ENCODE measurements at places on chromosomes 11 and 22. TPM values are rescaled to one million over a fixed set of nuclear protein-coding genes. Genes with fewer than 3 reads are reported as not detected.

DNA sequence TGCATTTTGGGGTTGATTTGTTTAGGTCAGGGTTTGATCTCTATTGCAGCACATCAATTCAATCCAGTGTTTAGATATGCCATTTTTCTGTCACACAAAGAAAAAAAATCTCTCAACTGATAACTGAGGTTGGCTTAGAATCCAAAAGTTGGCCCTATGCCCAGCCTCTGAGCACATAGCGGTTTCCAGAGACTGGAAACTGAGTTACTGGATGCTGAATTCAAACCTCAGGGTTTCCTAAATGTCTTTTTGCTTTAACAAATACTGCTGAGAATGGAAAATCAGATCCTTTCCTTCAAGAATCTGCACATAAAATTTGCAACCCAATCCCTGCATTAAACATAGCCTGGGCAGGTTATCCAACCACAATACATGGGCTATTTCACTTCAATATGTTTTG lies 4.0 kb downstream of the P4HA3 start:
- DNase-seq = no peak
- no peak overlapping the region for H3K27ac ChIP-seq
- no peaks in the 10 kb centered on the region for H3K36me3 ChIP-seq
- H3K4me3 ChIP-seq = no peak overlapping the region
- H3K27me3 ChIP-seq = no peaks in the 10 kb centered on the region

DNA sequence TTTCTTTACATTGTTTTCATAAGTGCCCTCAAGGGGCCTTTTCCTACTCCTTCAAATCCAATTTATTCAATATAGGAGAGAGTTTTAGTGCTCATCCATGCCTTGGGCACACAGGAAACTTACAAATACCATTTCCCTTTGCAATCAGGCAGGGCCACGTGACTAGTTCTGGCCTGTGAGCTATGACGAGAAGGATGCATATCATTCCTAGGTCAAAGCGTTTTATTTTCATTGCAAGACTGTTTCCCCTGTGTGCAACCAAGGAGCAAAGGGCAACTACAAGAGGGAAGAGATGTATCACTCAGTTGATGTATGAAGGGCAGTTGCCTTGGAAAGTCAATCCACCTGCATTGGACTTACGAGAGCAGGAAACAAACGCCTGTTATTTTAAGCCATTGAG lies 1.9 kb upstream of the TRAF6 start:
- H3K4me1 ChIP-seq = peaks cover 5% of the 10 kb centered on the region
- no peaks in the 10 kb centered on the region for H3K27me3 ChIP-seq
- DNase-seq = no peak
- no peak overlapping the region for H3K4me3 ChIP-seq
- H3K27ac ChIP-seq = no peak overlapping the region

DNA sequence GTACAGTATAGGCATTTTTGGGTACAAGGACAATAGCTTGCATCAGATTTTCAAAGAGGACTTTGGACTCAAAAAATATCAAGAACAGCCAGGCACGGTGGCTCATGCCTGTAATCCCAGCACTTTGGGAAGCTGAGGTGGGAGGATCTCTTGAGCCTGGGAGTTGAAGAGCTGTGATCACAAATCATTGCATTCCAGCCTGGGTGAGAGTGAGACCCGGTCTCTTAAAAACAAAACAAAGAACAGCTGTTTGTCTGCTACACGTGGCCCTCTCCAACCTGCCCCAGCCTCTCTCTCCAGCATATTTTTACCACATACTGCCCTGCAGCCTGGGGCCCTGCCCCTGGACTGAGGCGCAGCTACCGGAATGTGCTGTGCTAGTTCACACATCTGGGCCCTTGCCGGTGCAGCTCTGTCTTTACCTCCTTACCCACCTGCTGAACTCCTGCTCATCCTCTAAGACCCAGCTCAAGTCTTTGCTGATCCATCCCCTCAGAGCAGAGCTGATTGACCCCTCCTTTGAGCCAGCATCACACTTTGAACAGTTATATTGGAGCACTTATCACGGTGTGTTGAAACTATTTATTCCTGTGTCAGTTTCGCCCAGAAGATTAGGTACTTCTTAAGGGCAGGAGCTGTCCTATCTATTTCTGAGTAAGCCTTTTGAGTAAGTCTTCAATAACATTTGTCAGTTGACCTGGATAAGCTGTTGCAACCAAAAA lies 29.4 kb downstream of the GRIK4 start:
- no peaks in the 10 kb centered on the region for H3K27me3 ChIP-seq
- H3K4me3 ChIP-seq = no peak overlapping the region
- no peaks in the 10 kb centered on the region for H3K36me3 ChIP-seq
- H3K27ac ChIP-seq = peak overlapping the region; percentile 65

DNA sequence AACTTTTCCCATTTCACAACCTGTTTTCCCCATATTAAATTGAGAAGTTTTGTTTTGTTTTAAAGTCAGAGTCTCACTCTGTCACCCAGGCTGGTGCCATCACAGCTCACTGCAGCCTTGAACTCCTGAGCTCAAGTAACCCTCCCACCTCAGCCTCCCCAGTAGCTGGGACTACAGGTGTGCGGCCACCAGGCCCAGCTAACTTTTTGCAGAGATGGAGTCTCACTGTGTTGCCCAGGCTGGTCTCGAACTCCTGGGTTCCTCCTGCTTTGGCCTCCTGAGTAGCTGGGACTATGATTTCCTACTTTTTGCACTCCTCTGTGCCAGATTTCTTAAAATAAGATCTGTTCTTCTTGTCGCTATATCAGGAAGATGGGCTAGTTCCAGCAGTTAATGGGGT lies 44.9 kb downstream of the GNB1L start:
- no peak for DNase-seq
- H3K36me3 ChIP-seq = no peaks in the 10 kb centered on the region
- H3K27me3 ChIP-seq = no peaks in the 10 kb centered on the region
- H3K4me1 ChIP-seq = no peaks in the 10 kb centered on the region
- H3K27ac ChIP-seq = no peak overlapping the region
- no peak overlapping the region for H3K4me3 ChIP-seq

GRCh38 chr22:29380032-29380781 lies 8.2 kb downstream of the AP1B1 start:
- no peak overlapping the region for H3K4me3 ChIP-seq
- peak overlapping the region; percentile 14 for H3K27ac ChIP-seq
- peaks cover 70% of the 10 kb centered on the region for H3K4me1 ChIP-seq
- DNase-seq = no peak
- peaks cover 1% of the 10 kb centered on the region for H3K36me3 ChIP-seq
- H3K27me3 ChIP-seq = no peaks in the 10 kb centered on the region

- peak overlapping the region; percentile 85 for H3K27ac ChIP-seq
- no peaks in the 10 kb centered on the region for H3K36me3 ChIP-seq
- DNase-seq = no peak
- H3K4me3 ChIP-seq = no peak overlapping the region
Observed at GRCh38 chr11:65816696-65817095, 17.1 kb upstream of the SNX32 start.

CASP5 gene
- total RNA-seq = 1.4 TPM

ARHGEF17 gene
- total RNA-seq = 78.1 TPM

DNA sequence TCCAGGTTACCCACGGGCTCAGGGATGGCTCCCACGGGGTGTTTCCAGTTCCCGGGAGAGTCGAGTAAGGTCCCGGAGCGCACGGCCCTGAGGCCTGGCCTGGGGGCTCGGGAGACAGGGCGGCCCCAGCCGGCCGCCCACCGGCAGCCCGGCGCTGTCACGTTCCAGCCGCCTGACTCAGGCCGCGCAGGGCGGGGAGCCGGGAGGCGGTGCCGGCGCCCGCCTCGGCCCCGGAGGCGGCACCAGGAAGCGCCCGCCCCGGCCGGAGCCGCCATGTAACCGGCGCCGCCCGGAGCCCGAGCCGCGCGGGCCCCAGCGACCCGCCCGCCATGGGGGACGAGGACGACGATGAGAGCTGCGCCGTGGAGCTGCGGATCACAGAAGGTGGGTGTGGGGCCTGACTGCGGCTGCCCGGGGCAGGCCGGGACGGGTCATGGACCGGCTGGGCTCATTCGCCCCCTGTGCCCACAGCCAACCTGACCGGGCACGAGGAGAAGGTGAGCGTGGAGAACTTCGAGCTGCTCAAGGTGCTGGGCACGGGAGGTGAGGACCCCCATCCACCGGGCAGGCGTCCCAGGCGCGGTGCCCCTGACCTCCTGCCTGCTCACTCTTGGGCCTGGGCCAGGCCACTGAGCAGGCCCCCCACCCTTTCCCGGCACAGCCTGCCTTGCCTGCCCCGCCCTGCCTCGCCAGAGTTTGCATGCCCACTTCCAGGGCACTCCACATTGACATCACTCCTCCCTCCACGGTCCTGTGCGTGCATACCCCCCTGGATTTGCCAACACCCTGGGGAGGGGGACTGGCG lies at the start of gene RPS6KA4:
Gene RPS6KA4 (plus strand): TSS at position 256 of the 805 bp plus-strand sequence. CDS start 74 bp downstream, at position 330.
- no peaks in the 10 kb centered on the region for H3K27me3 ChIP-seq
- DNase-seq = peak; percentile 65
- peak within 1 kb of the TSS; percentile 99 for H3K4me3 ChIP-seq
- peaks cover 46% of the 10 kb centered on the region for H3K4me1 ChIP-seq

DNA sequence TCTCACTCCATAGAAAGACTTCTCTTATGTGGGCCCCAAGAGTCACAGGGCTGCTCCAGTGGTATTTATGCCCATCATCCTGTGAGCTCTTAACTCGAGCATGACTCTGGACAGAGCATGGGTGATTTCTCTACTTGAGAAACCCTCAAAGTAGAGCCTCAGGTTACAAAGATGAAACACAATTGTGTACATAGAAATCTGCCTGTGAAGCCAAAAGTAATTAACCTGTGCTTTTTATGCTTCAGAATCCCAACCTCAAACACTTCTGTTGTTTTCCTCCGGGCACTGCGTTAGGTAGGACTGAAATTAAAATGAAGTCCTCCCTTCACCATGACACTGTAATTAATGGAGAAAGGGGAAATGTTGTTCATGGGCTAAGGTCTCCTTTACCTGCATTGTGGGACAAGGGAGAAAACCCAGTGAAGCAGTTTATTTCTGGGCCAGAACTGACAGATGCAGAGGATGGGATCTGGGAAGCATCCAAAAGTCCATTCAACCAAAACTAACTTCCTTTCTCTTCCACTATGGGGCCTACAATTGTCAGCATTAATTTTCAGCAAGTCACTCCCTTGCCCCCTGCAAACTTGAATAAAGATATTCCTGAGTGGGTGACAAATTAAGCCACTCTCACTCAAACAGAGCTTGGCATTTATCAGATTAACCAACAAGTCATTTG lies 24.1 kb upstream of the POU2AF1 start:
- no peak overlapping the region for H3K4me3 ChIP-seq
- no peaks in the 10 kb centered on the region for H3K27me3 ChIP-seq
- no peaks in the 10 kb centered on the region for H3K4me1 ChIP-seq
- H3K27ac ChIP-seq = no peak overlapping the region

DNA sequence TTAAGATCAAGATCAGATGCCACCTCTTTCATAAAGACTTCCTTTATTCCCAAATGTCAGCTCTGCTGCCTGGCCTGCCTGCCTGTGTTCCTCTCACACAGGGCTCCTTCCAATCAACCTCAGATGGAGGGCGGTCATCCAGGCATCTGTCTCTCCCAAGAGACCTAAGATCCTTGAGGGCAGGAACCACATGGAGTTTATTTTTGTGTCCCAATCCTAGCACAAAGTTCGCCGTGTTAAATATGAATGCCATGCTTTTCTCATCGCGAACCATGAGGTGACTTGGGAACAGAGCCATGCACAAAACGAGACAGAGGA lies 72.7 kb upstream of the ARFGAP3 start:
- H3K36me3 ChIP-seq = no peaks in the 10 kb centered on the region
- no peak overlapping the region for H3K4me3 ChIP-seq
- no peak for DNase-seq
- H3K27ac ChIP-seq = no peak overlapping the region
- H3K27me3 ChIP-seq = no peaks in the 10 kb centered on the region

MUC5AC gene
- total RNA-seq = 0.25 TPM

FAR1 gene
- 91.2 TPM for total RNA-seq

DNA sequence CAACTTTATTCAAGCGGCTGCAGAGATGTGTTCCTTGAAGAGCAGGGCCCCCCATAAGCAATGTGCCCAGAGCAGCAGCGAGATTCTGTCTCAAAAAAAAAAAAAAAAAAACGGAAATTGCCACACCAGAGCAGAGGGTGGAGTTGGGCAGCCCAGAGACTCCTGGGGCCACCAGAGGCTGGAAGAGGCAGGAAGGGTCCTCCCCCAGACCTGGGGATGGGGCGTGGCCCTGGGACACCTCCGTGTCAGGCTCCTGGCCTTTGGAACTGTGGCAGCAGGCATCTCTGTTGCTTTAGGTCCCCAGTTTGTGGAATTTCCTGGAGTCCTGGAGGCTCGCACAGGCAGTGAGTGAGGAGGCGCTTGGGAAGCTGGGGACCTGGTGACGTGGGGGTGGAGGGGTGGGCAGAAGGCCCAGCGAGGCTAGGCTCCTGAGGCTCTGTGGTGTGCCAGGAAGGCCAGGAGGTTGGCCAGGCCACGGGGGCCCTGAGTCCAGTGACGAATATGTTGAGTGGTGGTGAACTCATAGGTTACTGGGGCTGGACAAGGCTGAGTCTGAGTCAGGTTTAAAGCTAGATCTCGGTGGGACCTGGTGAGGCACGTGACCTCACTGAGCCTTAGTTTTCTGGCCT lies 735.6 kb downstream of the BRD1 start:
- no peaks in the 10 kb centered on the region for H3K4me1 ChIP-seq
- no peak overlapping the region for H3K4me3 ChIP-seq
- H3K36me3 ChIP-seq = no peaks in the 10 kb centered on the region
- H3K27me3 ChIP-seq = no peaks in the 10 kb centered on the region
- DNase-seq = peak; percentile 13

SYCE3 gene
- not detected for total RNA-seq

KCNE3 gene
- total RNA-seq = 48.1 TPM

GRCh38 chr11:21811572-21811971 lies 381.3 kb upstream of the ANO5 start:
- H3K27ac ChIP-seq = no peak overlapping the region
- H3K36me3 ChIP-seq = no peaks in the 10 kb centered on the region
- no peak for DNase-seq
- no peaks in the 10 kb centered on the region for H3K27me3 ChIP-seq
- H3K4me1 ChIP-seq = no peaks in the 10 kb centered on the region

- H3K27me3 ChIP-seq = no peaks in the 10 kb centered on the region
- H3K4me1 ChIP-seq = no peaks in the 10 kb centered on the region
- H3K4me3 ChIP-seq = no peak overlapping the region
Observed at GRCh38 chr22:35174401-35175038, 82.8 kb upstream of the HMGXB4 start.

- H3K27ac ChIP-seq = peak overlapping the region; percentile 100
- H3K36me3 ChIP-seq = no peaks in the 10 kb centered on the region
- peaks cover 5% of the 10 kb centered on the region for H3K4me1 ChIP-seq
- no peak for DNase-seq
- H3K4me3 ChIP-seq = peak overlapping the region; percentile 96
- no peaks in the 10 kb centered on the region for H3K27me3 ChIP-seq
Observed at GRCh38 chr11:59667812-59668187, 1.0 kb downstream of the PATL1 start.

MS4A4A gene
- not detected for total RNA-seq
